H4 (cell line): ENCODE measurements at places on chromosomes 1 and 21. TPM values are rescaled to one million over a fixed set of nuclear protein-coding genes. Genes with fewer than 3 reads are reported as not detected.

DNA sequence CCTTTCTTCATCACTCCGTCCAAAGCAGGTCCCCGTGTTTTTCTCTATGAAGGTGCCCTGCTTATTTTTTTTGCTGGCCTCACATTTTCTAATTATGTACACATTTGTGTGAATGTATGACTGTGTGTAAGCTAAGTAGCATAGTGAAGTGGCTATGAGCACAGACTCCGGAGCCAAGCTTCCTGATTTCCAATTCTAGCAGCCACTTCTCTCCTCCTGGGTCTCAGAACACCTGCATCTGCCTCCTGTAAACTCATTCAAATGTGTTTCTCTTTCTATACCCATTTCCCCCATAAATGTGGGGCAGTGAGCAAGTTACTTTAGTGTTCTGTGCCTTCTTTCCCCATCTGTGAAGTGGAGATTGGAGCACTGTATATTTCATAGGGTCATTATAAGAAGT lies 2.1 kb downstream of the SLAMF6 start:
- no peak for DNase-seq

The BNIPL gene
- 0.10 TPM in 1 of 2 replicates, not detected in the other for total RNA-seq

The TNFRSF1B gene
- 0.47 and 0.93 TPM in 2 replicates for total RNA-seq

The LCE1A gene
- total RNA-seq: not detected in 2 replicates
